Caco-2 (cell line): ENCODE measurements at places on chromosomes 3 and 15. TPM values are rescaled to one million over a fixed set of nuclear protein-coding genes. Genes with fewer than 3 reads are reported as not detected.

The RCCD1 gene
- total RNA-seq, result 26.1 and 29.6 TPM in 2 replicates

The TMC3 gene
- not detected in 2 replicates for total RNA-seq

The RETNLB gene
- total RNA-seq, result not detected in 2 replicates

The PCSK6 gene
- total RNA-seq, result 69.5 and 70.6 TPM in 2 replicates

The CLASP2 gene
- total RNA-seq, result 65.6 and 66.3 TPM in 2 replicates

The CCRL2 gene
- total RNA-seq, result 0.44 and 1.0 TPM in 2 replicates

The STAC gene
- total RNA-seq, result not detected in 2 replicates

The ST8SIA2 gene
- total RNA-seq, result not detected in 2 replicates

The CAMP gene
- not detected in 2 replicates for total RNA-seq

The SLC6A1 gene
- total RNA-seq, result not detected in 2 replicates

The SUSD5 gene
- total RNA-seq, result not detected in 2 replicates

The ARL8B gene
- 56.1 and 65.0 TPM in 2 replicates for total RNA-seq

The ZNF774 gene
- total RNA-seq, result 9.4 and 11.9 TPM in 2 replicates

DNA sequence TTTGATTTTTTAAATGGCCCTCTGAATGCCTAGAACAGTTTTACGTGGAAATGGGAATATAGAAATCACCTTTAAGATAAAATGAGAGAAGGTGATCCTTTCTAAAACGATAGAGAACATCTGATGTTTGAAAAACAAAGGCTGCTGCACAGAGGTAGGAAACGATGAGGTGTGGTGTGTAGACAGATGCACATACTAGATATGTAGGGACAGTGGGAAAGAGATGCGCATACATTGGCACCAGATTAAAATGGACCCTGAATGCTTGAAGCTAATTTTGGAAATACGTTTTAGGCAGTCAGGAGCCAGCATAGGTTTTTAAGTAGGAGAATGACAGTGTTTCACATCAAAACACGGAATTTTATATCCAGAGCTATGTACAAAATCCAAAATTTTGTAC lies 29.0 kb downstream of the MAP6D1 start:
- no peak for DNase-seq

DNA sequence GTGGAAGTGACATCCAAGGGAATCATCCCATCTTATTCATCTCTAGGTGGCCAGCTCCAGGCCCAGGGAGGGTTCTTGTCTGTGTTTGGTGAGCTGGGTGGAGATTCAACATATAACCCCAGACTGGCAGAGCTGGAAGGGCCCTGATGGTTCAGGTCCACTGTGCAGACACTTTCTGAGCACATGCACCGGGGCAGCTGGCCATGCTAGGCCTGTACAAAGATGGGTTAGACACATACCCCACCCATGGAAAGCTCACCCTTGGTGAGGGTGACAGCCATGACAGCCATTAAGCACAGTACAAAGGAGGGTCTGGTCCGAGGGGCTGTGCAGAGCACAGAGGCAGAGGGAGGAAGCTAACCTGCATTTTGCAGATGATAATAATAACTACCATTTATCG lies 100.4 kb downstream of the CORO2B start:
- no peak for DNase-seq

DNA sequence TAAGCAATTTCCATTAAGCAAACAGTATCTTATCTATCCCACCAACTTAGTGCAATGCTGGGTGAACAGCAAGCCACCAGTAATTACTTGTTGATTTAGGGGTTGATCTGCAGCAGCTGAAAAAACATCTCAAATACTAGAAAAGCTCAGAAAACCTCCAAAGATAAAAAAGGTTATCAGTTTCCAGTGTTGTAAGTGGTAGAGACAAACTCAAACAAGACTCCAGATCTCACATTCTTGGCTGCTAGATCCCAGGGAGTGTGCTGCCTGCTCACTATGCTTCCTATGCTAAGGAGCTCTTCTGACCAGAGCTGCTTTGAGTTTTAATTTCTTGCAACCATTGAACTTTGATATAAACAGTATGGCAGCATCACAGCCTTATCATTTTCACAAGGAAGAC lies 11.3 kb downstream of the B3GALNT1 start:
- no peak for DNase-seq

GRCh38 chr3:125214738-125215137 lies 2.2 kb upstream of the SLC12A8 start:
- no peak for DNase-seq

- DNase-seq, result no peak
These were observed 305.1 kb downstream of the IGSF11 start for GRCh38 chr3:118729546-118729945.

GRCh38 chr3:134419960-134420321 lies 45.7 kb upstream of the AMOTL2 start:
- no peak for DNase-seq

DNA sequence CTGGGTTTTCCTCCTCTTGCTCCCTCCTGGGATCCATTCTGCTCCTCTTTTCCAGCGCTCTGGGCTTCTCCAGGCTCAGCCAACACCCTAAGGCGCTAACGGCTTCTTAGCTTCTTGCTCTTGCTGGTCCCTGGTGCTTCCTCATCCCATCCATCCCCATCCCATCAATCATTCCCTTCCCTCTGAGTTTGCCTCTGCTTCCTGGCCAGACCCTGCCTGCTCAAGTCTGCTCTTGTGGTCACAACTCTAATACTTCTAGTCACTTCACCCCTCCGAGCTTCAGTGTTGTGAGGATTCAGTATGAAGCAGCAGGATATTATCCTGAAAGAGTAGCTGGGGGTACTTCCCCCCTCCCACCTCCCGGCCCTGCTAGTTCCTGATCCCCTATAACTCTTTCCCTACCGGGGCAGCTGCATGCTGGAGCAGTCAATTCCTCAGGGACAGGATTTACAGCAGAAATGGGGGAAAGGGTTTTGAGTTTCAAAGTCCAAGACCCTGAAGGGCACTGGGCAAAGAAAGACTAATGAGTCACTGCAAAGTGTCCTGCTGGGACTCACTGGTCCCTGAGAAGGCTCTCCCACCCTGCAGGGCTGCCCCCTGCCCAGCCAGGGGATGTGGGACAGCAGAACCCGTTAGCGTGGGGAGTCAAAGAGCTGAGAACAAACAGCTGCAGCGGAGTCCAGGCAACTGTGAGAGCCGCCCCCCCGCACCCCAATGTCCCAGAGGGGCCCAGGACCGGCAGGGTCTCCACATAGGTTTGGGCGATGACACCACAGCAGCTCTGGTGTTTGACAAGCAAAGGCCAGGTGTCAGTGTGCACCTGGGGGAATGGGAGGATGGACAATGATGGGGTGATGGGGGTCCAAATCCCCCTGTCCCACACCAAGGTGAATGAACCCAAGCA lies 2.3 kb upstream of the SYNM start:
- no peak for DNase-seq

DNA sequence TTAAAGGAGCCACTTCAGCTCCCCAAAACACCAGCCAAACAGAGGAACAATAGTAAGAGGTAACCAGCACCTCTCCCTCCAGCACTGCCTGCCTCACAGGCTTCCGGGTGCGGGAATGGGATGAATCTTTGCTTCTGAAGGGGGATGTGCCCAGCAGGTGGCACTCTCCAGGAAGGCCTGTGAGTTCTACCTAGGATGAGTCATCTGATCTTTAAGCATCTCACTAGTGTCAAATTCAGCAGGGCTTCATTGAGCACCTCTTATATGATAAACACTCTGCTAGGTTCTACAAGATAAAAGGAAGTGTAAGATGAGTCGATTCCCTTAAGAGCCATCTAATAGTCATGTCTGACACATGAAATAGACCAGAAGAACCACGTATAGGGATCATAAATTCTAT lies 237.4 kb upstream of the UMPS start:
- DNase-seq, result peak; percentile 68

- DNase-seq, result no peak
These were observed 16.5 kb downstream of the PODXL2 start for GRCh38 chr3:127645371-127646015.

GRCh38 chr15:66839506-66840112 lies 137.6 kb downstream of the SMAD6 start:
- DNase-seq, result no peak

GRCh38 chr15:73892446-73893226 lies 19.3 kb downstream of the TBC1D21 start:
- no peak for DNase-seq

DNA sequence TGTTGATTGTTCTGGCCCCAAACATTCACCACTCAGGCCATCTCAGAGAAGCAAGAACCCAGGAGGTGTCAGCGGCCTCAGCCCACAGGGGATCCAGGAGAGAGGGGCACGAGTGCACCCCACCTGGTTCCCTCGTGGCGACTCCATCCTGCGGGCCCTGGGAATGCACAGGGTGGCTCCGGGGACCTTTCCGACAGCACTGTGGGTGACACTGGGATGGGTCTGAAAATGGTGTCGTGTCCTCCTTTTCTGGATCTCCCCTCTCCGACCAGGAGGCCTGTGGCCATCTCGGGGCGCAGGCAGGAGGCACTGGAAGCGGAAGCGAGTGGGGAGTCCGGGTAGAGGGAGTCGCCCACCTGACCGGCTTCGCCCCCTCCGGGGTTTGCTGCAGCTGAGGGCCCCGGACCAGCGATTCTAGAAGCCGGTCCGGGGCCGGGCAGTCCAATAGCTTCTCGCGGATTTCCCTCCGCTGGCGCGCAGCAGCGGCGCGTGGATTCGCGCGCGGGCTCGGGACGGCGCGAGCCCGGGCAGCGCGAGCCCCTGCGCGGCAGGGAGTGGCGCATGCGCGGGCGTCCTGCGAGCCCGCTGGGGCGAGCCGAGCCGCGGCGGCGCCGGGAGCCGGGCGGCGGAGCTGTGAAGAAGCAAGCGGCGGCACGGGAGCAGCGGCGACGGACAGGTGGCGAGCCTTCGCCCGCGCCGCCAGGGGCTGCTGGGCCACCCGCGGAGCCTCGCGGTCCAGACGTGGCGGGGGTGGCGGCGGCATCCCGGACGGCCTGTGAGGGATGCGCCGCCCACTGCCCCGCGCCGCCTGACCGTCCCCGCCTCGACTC lies at the start of gene DOCK3:
DOCK3 (plus strand) TSS at position 579 of the 830 bp plus-strand sequence. CDS start 337 bp downstream, outside the sequence.
- peak; percentile 57 for DNase-seq

GRCh38 chr3:170226426-170226960 lies 4.3 kb downstream of the PRKCI start:
- DNase-seq, result no peak

DNA sequence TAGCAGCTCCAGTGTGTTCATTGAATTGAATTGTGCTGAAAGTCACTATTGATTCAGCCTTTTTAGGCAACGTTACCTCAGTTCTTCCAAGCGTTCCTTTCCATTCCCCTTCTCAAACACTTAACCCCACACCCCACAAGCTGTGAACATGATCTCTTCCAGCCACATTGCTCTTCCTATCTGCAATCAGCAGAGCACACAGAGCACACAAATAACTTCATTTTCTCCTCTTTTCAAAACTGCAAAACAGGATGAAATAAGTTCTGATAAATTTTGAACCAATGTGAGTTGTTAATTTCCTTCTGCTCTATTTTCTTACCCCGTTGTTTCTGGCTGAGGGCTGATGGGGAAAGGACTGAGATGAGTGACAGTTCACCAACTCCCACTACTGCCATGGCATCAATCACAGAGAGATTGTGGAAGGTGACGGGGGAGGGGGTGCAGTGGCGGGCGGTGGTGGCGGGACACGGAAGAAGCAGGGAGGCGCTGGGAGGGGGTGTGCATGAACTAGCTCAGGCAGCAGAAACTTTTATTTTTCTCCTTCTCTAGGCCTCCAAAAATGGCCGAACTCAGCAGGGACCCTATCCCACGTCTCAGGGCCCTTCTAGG lies 147.2 kb downstream of the SSR3 start:
- no peak for DNase-seq

- no peak for DNase-seq
These were observed 30.2 kb downstream of the LYSMD4 start for GRCh38 chr15:99702895-99703602.

GRCh38 chr3:18964640-18965039 lies 183.7 kb upstream of the KCNH8 start:
- no peak for DNase-seq

DNA sequence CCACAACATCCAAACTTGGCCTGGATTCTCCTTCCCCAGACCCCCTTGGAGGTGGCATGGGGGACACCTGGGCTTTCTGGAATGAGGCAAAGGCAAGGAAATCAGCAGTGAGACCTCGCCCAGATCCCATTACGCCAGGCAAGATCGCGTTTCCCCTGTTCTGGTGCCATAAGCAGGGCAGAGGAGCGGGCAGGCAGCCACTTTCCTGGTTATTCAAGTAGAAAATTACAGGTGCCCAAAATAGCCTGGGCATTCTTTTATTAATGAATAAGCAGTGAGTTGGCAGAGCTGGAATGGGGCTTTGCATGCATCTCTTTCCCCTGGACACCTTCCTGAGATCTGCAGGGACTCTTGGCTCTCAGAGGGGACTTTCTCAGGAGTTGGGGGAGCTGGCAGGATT lies 31.5 kb upstream of the FAM107A start:
- no peak for DNase-seq

DNA sequence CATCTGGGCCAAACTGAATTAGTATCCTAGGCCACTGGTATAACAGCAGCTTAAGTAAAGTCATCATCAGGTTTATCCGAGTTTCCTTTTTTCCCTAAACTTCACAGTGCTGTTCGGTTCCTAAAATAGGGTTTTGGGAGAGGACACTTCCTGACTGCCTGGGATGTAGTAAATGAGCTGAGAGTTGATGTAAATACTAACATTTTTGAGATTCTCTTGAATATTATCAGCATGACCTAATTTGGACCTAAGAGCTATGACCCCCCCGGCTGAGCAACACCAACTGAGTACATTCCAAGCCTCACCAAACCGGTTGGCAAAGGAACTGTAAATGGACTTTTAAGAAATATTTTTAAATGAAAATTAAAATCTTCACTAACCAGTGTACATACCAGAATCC lies 78.8 kb downstream of the IL5RA start:
- peak; percentile 31 for DNase-seq

DNA sequence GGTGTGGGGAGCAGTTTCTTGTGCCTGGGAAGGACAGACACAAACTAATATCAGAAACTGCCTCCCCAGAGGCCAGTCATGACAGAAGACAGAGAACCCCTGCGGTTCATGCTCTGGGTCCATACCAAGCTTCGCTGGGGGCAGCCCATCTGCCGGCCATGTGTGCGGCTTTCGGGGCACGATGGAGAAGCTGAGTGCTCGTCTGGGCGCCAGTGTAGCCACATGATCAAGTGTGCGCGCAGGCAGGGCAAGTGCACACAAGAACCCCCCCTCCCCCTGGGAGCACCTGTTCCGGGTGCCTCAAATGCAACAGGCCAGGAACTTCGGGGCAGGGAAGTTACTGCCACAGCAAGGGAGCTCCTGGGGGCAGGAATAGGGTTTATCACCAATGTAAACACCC lies 1.8 kb downstream of the ADAMTS17 start:
- no peak for DNase-seq
